Right ventricle myocardium inferior (tissue), 1 donor: ENCODE measurements at places on chromosomes 7 and 10.

- no peak for DNase-seq
Observed at GRCh38 chr7:88153378-88153777, 66.5 kb downstream of the SRI start.

- no peak for DNase-seq
Observed at GRCh38 chr10:13213163-13213562, 21.0 kb downstream of the UCMA start.

DNA sequence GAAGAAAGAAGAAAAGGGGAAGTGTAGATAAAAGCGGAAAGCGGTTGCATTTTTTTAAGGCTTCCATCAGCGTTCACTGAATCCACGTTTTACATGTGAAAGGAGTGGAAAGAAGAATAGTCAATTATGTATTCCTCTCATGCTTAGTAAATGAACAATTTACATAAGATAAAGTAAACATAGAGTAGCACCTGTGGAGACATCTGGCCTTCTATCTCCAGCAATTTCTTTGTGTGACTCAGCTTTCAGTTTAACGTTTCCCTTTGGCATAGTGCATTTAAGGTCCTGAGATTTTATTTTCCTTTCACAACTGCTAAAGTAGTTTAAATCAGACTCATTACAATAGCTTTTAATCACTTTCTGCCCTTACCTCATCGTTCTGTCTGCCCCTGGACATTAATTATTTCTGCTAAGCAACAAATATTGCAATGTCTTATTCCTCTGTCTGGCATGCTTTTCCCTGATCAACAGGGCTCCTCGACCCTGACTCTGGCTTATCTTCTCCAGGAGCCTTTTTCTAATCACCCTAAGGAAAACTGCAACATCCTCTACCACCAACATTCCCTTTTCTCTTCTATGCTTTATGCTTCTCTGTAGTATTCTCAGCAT is 383.5 kb upstream of the VWC2 start:
- DNase-seq = no peak

DNA sequence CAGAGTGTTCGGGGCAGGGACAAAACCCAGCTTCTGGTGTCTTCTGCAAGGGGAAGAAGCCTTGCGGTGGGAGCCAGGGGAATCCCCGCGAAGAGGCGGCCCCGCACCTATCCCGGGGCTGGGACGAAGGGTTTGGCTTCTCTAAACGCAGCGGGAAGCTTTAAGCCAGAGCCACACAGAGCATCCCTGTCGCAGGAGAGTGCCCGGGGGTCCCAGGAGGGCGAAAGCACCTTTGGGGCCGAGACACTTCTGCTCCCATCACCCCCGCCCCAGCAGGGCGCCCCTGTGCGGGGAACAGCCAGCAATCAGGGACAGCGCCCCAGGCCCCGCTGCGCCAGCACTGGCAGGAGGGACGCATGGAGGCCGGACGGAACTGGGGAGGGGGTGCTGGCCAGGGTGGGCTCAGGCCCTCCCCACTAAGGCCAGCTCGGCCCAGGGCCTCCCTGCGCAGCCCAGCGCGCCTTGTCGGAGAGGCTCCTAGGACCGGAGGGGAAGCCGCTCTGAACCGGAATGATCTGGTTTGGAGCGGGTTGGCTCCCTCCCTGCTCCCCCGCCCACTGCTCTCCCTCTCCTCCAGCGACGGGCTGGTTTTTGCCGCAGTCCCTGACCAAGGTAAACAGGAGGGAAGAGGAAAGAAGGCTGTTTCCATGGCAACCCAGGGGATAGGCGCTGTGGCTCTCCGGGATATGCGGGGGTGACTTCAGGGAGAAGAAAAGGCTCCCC is 63.9 kb downstream of the TMEM209 start:
- peak; percentile 72 for DNase-seq

GRCh38 chr10:3639546-3639945 is 145.5 kb downstream of the KLF6 start:
- DNase-seq = no peak

DNA sequence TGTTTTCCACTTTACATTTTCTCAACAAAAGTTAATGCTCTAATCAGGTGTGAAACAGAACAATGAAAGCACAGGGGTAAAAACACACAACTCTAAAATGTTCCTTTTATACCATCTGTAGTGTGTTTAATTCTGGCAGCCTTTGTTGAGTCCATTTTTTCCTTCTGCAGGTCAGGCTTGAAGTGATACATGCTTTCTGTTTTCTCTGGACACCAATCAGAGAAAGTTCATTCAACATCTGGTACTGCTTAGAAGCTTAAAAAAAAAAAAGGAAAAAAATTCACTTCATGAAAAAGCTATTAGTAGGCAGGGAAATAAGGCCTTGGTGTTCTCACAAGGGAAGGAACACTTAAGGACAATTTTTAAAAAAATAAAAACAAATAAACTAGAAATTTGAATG is 231.3 kb upstream of the RHOBTB1 start:
- no peak for DNase-seq

DNA sequence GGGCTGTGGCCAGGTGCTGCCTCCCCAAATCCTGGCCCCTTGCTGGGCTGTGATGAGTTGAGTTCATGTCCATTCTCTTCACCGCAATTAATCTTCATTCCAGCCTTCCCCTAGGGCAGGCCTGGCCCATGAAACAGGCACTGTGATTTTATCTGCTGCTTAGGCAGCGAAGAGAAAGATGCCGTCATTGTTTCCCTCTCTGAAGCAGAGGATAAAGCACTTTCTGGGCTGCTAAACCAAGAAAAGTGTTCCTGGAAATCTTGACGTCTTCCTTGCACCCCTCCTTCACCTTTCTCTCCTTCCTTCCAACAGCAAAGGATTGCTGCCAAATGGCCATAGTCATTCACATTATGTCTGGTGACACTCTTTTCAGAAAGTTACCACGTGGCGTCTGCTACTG is 265.9 kb downstream of the ZEB1 start:
- no peak for DNase-seq

DNA sequence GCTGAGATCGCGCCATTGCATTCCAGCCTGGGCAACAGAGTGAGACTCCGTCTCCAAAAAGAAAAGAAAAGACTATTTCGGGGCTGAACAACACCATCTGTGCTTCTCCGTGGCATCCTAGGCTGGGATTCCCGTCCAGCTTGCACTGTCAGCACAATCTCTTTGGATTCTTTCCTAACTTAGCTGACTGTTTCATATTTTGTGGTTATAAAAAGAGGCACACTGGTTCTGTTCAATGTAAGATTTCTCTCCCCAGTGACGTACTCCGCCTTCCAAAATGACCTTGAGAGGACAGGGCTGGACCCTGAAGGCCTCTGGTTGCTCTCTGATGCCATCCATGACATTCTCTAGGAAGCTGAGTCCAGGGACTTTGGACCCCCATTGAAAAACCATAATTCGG is 8.8 kb downstream of the ZNHIT1 start:
- DNase-seq = no peak

DNA sequence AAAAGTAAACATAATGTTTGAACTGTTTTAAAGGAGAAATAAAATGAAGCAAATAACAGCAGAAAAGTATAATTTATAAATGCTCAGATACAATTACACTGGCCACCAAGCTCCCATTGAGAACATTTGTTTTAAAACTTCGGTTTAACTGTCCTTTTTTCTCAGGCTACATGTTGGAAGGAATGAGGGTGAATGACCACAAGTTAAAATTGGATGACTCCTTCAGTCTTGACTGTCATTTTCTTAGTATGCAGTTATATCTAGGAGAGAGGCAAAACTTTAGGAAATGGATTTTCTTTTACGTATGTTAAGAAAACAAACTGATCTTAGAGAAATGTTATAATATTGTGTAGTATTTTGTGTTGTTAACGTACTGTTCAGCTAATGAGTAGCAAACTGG is 5.0 kb downstream of the TRIM24 start:
- no peak for DNase-seq

GRCh38 chr10:59082249-59082648 is 94.2 kb upstream of the PHYHIPL start:
- DNase-seq = no peak

DNA sequence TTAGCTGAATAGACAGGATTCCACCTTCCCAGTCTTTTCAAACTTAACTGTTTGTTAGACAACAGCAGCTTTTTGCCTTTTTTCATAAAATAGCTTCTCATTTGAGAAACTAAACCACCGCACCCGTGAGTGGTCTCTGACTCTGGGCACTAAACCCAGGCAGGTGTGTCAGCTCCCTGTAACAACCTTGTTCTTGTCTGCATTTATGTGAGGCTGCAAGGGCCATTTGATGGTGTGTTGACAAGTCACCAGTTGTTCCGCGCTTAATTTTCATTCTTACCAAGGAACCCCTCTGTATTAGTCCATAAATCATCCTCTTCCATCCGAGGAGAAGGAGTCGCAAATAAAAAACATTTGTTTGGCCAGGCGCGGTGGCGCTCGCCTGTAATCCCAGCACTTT is 1.5 kb downstream of the STOX1 start:
- no peak for DNase-seq

- no peak for DNase-seq
Observed at GRCh38 chr10:86592413-86592812, 61.9 kb upstream of the OPN4 start.

- no peak for DNase-seq
Observed at GRCh38 chr7:123548406-123548805, 9.2 kb downstream of the NDUFA5 start.

DNA sequence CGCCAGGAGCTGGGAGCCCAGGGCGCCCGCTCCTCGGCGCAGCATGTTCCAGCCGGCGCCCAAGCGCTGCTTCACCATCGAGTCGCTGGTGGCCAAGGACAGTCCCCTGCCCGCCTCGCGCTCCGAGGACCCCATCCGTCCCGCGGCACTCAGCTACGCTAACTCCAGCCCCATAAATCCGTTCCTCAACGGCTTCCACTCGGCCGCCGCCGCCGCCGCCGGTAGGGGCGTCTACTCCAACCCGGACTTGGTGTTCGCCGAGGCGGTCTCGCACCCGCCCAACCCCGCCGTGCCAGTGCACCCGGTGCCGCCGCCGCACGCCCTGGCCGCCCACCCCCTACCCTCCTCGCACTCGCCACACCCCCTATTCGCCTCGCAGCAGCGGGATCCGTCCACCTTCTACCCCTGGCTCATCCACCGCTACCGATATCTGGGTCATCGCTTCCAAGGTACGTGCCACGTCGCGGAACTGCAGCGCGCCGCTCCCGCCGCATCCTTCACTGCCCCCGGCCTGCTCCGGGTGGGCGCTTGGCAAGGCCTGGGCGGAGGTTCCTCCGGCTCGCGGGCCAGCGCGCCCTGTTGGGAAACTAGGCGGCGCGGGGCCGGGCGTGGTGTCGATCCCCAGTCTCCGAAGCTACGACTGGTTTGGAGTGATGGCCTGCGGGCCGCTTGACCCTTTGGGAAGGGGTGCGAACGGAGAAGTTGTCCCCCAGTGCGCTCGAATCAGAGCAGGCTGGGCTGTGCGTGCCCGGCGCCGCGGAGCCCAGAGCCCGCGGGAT is 868 bp downstream of the EMX2 start:
- peak; percentile 64 for DNase-seq

- DNase-seq = no peak
Observed at GRCh38 chr10:42638821-42639270, 476 bp upstream of the ZNF33B start.

DNA sequence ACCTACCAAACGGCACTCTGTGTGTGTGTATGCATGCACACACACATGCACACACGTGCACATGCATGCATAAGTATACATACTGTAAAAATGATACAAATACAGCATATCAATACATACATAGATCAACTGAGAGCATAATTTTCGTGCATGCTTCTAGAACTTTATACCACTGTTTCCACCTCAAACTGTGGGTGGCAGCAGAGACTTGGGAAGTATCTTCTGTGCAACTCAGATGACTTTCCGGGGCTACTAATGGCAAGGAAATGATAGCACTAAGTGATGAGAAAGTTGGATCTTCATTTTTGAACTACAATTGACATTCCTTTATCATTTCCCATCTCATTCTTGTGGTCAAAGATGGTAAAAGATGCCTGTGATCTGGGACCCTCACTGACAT is 570.7 kb downstream of the REEP3 start:
- DNase-seq = no peak

DNA sequence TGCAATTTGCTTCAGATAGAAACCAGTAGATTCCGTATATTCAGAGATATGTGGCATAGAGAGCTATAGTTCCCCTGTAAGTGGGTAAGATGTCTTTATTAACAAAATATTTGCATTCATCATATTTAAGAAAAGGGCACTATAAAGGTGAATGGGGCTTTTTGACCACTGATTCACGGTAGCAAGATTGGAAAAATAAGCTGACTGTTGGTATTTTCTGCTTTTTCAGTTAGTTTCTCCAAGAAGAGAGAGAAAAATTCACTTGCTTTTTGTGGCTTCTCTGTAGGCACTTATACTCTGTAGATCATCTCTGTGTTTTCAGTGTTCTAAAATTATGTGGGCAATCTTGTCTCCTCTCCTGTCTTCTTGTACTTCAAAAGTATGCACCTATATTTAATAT is 245.1 kb downstream of the TWIST1 start:
- no peak for DNase-seq

GRCh38 chr10:122347170-122347841 is 27.2 kb upstream of the PLEKHA1 start:
- DNase-seq = no peak

GRCh38 chr7:26293569-26294308 is 2.1 kb downstream of the SNX10 start:
- DNase-seq = no peak

DNA sequence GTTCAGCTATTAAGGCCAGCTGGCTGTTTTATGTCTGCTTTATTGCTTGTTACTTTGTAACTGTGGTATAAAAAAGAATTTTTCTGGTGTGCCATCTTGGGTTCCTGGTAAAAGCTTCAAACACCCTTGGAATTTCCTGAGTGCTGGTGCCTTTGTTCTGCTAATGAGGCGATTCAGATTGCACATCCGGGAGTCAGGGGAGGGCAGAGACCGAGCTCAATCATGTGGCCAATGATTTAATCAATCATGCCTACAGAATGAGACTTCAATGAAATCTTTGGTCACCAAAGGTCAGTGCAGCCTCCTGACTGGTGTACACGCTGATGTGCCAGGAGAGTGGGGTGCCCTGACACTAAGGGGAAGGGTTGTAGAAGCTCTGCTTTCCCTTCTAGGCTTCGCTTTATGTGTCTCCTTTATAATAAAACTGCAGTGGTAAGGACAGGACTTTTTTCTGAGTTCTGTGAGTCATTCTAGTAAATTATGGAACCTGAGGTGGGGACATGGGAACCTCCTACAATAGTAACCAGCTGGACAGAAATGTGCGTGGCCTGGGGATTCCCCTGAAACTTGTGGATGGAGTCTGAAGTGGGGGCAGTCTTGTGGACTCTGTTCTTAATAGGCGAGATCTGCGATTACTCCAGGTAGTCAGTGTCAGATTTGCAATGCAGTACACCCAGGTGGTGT is 69.4 kb upstream of the OGDHL start:
- DNase-seq = no peak
